ENCODE measurements at places on chromosomes 5 and 9.
A peak's percentile ranks its signal among the peaks of the same experiment; 100 is the strongest.

DNA sequence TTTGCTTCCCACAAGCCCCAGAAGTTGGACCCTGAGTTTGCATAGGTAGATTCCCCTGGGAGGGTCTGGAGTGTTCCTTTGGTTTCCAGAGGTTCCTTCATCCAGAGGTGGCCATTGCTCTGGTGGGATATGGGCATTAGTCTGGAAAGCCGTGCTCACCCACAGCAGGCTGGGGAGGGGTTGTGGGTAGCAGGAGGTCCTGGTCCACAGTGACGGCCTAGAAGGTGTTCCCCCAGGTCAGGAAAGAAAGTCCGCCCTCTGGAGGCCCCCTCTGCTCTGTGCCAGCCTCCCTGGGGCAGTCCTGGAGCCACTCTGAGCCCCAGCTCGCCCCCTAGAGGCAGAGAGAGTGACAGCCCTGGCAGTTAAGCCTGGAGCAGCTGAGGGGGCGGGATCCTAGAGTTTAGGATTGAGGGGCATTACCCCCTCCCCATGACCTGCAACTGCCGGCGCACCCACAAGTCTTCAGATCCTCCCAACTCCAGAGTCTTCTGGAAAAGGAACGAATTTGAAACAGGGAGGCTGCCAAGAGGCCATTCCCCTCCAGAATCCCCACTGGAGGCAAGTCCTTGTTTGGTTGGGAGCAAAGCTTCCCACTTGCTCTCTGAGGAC lies 36.8 kb downstream of the NDST1 start:
- DNase-seq: peak; percentile 27

DNA sequence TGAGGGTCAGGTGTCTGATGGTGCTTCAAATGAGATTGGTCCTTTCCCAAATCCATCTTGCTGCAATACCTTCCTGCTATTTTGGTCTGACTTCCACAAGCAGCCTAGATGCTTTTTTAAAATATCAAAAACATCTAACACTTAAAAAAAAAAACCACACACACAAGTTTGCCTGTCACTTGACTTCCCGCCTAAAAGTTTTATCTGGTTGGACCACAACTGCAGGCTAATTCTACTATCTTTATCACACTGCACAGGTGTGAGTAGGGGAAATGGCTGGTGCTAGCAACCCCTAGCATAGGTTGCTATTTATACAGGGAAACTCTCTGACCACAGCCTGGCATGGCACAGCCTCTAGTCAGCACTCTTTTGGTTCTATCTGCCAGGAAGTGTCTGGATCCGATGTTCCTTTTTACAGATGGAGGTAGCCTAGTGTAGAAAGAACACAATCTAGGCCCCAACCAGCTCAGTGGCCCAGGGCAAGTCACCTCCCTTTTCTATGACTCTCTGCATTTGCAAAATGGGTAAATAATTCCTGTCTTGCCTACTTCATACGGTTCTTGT lies at the start of gene HEMGN:
HEMGN (minus strand) TSS at position 92 of the 564 bp plus-strand sequence; CDS start at position 56, 36 bp downstream.
- DNase-seq: no peak

DNA sequence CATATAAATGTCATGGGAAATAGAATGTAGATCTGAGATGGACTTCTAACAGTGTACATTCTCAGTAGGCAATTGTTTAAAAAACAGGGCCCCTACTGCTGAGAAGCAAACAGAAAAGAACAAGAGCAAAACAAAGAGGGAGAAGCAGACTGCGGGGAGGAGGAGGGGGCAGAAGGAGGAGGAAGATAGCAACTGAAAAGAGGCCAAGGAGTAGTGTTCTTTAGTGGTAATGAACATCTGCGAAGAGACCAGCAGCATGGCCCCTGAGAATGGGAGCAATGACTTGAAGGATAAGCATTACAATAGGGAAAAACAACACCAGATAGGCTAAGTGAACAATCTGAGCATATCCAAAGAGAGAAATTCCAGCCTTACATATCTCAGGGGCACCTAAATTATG lies 36.8 kb downstream of the HAPLN1 start:
- no peak for DNase-seq

DNA sequence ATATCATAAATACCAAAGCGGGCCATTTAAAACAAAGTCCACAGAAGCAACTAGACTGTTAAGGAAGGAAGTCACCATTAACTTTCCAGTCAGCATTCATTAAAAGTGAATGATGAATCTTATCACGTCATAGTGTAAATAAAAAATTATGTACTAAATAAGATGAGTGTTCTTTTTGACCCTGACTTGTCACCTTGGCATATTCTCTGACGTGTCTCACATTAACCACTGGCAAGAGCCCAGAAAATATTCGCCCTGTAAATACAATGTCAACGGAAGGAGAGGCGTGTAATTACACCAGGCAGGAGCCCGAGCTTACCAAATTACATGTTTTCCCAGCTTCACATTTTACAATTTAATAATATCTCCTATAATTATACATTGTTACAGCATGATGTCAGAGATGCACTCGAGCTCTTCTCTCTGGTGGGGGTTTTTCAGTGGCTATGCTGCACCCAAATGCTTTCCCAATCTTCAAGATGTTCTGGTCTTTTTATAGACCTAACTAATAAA lies 29.3 kb upstream of the UBE2QL1 start:
- peak; percentile 81 for DNase-seq

DNA sequence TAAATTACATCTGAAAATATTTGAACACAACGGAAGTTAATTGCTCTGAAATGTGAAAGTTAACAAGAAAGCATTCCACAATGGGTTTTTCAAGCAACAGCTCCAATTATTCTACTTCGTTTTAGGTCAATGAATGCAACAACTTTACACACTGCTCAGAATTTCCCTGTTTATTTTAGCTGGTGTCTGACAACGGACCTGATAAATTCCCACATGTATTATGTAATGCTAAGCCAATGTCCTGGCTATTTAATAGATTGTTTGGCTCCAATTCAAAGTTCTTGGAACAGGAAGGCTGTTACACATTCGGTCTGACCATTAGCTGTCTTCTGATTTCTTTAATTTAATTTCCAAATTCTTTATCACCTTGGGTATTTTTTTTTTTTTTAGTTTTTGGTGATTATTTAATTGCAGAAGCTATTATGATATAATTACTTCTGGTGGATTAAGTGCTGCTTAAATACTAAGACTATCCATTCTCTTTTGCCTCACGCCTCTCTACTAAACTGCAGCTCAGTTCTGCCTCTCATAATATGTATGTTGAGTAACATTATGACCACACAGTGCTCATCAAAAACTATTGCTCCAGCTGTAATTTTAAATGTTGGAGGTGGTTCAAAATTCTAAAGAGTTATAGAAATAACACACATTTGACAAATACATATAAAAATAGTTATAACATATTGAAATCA lies 57.9 kb downstream of the MEF2C start:
- DNase-seq: no peak

DNA sequence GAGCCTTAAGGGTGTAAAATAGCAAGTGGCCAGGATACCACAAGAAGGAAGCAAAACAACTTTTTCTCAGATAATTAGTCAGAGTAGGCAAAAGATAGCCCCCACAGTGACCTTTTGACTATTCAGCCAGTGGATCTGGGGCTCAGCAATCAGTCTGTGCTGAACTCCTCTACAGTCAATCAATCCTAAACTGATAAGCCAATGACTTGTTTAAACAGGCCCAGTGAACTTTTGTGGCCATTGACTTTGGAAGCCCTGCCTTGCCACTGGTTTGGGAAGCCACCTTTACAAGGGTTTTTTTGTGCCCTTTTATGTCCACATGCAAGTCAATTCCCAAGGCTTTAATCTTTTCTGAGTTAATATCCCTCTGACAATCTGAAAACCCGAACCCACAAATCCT lies 1565.0 kb upstream of the WWC1 start:
- no peak for DNase-seq

- no peak for DNase-seq
Observed at GRCh38 chr5:145689235-145689634, 145.9 kb downstream of the PRELID2 start.

- peak; percentile 67 for DNase-seq
Observed at GRCh38 chr9:77751341-77752091, 103.4 kb upstream of the GNA14 start.

- DNase-seq: no peak
Observed at GRCh38 chr5:131381777-131382176, 117.9 kb downstream of the CDC42SE2 start.

- DNase-seq: no peak
Observed at GRCh38 chr5:171855265-171855664, 69.6 kb downstream of the SMIM23 start.

Data from NCI-H1092 treated with DMSO at 0.1 percent for 48 hours (cell line).